ENCODE measurements at places on chromosomes 3 and 15.

DNA sequence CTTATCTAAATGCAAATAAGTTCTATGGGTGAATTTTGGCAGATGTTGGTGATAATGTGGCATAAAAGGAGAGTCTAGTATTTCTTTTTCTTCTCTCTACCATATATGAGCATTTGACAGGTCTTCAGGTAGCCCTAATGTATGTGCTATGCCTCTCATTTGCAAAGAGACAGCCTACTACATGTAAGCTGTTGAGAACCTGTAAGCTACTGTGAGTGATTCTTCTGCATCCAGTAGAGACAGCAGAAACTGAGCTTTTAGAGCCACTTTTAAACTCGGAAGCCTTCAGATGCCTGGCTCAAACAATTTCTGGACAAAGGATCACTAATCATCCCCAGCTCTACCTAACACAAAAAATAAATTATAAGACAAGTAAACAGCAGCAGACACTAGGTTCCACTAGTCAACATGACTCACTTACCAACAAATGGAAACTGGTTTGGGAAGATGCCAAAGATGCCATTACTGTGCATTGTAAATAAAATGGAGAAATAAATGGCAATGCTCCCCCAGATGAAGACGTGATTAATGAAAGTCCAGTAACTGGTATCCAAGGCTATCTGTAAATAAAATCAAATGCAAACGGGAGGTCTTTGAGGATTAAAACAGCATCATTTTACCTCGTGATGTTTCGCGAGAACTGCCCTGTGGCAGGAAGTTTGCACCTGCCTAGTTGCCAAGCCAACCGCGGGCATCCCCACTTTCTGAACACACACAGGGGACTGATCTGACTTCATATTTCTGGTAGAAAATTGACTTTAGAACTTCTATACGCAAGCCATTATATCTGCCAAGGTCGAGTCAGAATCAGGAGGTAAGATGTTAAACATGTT, 245.3 kb downstream of the DTWD1 start:
- DNase-seq, result no peak

- DNase-seq, result no peak
Measured at GRCh38 chr3:35592589-35593295, 46.6 kb upstream of the ARPP21 start.

- no peak for DNase-seq
Measured at GRCh38 chr3:72234391-72234790, 449.4 kb upstream of the PROK2 start.

GRCh38 chr3:150545419-150546225, 674 bp downstream of the SERP1 start:
- peak; percentile 40 for DNase-seq

DNA sequence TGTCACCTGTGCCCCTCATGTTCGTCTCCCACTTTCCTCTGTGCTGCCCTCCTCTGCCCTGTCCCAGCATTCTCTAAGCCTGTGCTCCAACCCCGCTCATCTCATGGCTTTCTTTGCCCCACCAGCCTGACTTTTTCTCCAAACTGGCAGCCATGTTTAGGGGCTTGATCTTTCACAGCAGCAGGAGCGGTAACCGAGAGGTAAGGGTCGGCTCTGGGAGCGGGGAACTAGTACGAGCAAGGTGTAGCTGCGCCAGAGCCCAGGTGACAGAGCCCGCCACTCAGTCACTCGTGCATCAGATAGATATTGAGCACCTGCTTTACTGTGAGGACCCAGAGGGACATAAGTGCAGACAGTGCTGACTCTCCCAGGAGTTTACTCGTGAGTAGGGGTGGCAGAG, 13.4 kb downstream of the MAN2A2 start:
- DNase-seq, result no peak

DNA sequence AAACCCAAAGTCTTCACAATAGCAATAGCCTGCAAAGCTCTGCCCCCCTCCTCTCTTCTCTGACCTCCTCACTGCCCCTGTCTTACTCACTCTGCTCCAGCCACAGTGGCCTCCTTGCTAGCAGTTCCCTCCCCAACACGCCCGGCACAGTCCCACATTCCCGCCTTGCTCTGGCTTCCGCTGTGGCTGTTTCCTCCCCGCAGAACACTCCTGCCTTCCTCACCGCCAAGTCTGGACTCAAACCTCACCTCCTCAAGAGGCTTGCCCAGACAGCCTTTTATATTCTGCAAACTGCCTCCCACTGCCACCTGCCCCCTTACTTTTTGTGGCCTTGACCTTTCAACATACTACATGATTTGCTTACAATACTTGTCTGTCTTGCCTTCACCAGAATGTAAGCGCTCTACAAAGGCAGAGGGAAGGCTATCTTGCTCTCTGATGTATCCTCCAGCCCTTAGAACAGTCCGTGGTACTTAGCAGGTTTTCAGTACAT, 406 bp upstream of the MPI start:
- DNase-seq, result no peak

All from lower leg skin (tissue), 4 donors.